ENCODE measurements at places on chromosomes 3 and 15.

GRCh38 chr3:24389108-24390090 lies 105.3 kb downstream of the THRB start:
- DNase-seq = no peak

DNA sequence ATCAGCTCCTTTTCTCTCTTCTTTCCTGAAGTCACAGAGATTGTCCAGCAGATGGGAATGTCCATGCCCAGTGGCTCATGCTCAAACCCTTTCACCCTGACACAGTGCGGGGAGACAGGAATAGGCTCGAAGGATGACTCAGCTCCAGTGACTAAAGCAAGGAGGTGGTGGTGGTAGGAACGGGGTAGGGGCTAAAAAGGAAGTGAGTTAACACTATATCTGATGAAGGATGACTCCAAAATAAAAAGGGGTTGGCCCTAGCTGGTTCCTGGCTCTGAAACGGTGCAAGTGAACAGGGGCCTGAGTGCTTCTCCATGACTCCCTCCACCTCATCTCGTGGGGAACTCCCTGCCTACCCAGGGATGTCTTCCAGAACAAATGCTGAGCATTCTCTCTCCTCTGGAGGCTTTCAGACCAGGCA lies 167.4 kb upstream of the LPP start:
- no peak for DNase-seq

DNA sequence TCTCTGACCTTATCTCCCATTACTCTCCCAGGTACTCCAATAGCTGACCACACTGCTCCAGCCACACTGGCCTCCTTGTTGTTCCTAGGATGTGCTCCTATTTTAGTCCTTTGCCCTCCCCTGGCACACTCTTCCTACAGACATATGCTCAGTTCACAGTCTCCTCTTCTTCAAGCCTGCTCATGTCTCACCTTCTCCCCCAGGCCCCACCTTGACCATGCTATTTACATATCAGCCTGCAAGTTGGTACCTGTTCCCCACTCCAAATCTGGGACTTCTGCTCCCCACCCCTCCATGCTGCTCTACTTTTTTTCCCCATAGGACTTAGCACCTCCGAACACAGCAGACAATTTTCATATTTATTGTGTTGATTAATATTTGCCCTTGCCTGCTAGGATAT lies 84.9 kb upstream of the BCL6 start:
- DNase-seq = no peak

DNA sequence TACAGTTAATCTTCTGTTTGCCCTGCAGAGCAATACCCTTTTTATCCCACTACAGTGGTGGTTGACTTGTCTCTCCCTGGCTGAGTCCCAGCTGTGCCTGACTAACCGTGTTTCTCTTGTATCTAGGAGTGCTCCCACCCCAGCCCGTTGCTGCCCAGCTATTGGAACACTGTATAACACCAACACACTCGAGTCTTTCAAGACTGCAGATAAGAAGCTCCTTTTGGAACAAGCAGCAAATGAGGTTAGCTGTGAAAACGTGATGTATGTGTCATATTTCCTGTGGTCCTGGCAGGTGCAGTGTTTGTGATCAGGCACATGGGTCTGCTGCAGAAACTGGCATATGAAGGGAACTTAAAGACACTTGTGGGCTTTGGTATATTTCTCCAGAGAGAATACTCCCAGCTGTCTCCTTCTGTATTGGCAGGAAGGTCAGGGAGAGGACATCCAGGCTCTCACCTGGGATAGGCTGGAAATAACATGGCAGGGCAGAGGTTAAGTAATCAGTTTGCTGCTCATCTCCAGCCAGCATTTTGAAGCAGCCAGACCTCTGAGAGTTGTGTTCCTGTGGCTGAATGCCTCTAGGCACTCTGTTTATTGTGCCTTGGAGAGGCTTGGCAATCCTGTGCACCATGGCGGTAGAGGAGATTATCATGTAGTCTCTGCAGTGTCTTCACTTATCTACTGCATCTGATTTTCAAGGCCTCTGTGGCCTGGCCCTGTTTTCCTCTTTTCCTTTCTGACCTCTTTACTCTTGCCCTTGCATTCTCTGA lies 34.8 kb downstream of the ATG7 start:
- no peak for DNase-seq

DNA sequence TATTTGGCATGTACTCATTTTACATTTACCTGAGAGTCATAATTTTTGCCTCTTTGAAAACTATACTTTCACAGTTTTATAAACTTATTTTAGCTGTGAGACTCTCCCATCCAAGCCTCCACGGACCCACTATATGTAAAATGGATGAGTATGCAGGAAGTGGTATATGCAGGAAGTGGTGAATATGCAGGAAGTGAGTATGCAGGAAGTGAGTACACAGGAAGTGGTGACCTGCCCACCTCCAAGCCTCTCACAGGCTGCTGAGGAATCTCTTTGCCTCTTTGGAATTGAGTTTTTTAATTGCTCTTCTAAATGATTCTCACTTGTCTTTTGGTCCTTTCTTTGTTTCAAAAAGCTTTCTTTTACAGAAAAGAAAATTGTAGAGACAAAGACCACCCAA lies 85.2 kb downstream of the KBTBD8 start:
- DNase-seq = peak; percentile 18

- peak; percentile 73 for DNase-seq
These were observed 26.8 kb downstream of the TRANK1 start for GRCh38 chr3:36918050-36918449.

GRCh38 chr3:59052803-59053411 lies 3.1 kb upstream of the CFAP20DC start:
- peak; percentile 54 for DNase-seq

DNA sequence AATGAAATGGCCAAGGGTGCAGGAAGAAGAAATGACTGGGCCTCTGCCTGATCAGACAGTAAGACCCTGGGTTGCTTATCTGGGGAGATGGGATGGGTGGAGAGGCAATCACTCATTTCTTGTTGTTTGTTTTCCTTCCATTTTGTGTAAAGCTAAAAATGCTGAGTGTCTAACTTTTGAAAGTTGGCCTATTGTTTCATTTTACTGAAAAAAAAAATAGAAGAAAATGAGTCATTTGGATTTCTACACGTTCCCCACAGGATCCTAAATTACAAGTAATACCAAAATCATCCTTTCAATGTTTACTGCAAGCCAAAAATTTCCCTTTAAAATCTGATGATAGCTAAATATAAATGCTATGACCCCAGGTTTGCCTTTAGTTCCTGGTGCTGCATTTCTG lies 30.6 kb downstream of the PTX3 start:
- no peak for DNase-seq

GRCh38 chr15:67394873-67395639 lies 125.9 kb upstream of the C15orf61 start:
- DNase-seq = no peak

- DNase-seq = no peak
These were observed 22.5 kb downstream of the CHST14 start for GRCh38 chr15:40493089-40493840.

- no peak for DNase-seq
These were observed 23.7 kb downstream of the ADCY5 start for GRCh38 chr3:123424999-123425712.

Data from B cell (primary cell).